Effector CD8-positive, alpha-beta T cell (primary cell): ENCODE measurements at places on chromosomes 11 and 22.

GRCh38 chr22:47177334-47177815, 414.9 kb downstream of the TBC1D22A start:
- no peak for DNase-seq

GRCh38 chr11:8531312-8531711, 62.7 kb downstream of the STK33 start:
- no peak for DNase-seq

DNA sequence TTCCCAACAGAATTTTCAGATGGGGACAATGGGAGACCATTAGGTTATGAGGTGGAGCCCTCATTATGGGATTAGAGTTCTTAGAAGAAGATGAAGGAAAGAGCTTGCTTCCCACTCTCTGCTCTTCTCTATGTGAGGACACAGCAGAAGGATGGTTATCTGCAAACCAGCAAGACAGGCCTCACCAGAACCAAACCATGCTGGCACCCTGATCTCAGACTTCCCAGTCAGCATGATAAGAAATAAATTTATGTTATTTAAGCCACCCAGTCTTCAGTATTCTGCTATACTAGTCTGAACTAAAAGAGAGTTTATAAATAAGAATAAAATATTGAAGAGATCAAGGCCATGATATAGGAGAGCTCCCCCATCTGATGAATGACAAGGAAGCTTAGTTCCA, 946.3 kb upstream of the CCDC90B start:
- no peak for DNase-seq

DNA sequence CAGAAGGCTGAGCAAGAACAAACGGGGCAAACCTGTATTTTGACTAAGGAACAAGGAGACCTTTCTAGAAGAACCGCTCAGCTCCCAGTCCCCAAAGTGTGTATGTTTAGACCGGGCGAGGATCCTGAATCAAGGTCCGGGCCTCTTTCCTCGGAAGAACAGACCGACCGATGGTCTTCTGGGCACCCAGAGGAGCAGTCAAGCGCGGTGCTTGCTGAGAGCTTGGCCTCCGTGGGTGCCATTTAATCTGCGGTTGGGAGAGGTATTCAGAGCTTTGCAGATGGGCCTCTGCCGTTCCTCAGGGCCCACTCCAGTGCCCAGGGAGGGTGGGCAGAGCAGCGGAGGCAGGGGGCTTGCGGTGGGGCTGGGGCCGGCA, 26.5 kb upstream of the ATXN10 start:
- DNase-seq: no peak

DNA sequence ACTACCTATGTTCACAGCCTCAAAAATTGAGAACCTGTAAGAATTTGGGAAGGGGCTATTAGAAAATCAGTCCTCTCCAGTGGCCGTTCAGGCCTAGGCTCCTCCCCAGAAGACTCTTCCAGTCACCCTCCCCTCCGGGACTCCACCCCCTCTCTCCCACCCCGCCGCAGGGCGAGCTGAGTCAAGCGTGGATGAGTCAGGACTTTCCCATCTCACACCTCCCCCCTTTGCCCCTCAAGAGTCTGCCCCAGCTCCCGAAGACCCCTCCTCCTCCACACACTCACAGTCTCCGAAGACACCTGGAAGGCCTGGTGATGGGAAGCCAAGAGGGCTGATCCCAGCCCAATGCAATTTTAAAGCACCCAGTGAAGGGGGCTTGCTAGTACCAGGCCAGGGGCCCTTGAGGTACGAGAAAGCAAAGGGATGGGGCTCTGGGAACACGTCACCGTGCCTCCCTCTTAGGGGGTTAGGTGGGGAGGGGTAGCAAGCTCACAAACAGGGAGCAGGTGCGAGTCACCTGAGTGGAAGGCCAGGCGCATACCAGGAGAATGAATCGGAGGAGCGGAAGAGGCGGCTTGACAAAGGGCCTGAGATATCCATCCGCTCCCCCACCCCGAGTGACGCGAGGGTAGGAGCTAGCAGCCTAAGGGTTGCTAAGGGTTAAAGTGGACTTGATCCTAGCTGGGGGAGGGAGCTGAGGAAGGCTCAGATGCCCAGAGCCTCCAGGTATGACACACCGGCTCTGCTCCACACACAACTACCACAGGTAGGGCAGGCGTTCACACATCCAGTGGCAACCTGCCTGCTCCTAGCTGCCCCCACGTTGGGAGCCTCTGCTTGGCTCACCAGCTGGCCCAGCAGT, 13.6 kb downstream of the BCL9L start:
- DNase-seq: peak; percentile 62

DNA sequence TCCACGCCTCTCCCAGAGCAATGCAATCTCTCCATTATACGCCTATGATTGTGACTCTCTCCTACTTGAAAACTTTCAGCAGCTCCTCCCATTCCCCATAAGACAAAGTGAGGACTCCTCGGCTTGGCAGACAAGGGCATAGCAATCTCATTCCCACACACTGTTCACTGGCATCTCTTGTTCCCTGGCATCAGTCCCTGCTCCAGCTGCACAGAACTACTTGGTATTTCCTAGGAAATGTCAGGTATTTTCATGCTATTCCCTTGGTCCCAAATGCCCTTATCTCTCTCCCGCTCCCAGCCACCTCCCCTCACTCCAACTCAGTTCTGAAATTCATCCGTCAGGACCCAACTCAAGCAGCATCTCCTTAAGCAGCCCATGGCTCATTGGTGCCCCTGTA, 28.4 kb downstream of the TMPRSS5 start:
- no peak for DNase-seq

GRCh38 chr11:79381036-79381435, 59.8 kb downstream of the TENM4 start:
- DNase-seq: no peak

- no peak for DNase-seq
These were observed 61.0 kb downstream of the BMAL1 start for GRCh38 chr11:13338427-13339069.

DNA sequence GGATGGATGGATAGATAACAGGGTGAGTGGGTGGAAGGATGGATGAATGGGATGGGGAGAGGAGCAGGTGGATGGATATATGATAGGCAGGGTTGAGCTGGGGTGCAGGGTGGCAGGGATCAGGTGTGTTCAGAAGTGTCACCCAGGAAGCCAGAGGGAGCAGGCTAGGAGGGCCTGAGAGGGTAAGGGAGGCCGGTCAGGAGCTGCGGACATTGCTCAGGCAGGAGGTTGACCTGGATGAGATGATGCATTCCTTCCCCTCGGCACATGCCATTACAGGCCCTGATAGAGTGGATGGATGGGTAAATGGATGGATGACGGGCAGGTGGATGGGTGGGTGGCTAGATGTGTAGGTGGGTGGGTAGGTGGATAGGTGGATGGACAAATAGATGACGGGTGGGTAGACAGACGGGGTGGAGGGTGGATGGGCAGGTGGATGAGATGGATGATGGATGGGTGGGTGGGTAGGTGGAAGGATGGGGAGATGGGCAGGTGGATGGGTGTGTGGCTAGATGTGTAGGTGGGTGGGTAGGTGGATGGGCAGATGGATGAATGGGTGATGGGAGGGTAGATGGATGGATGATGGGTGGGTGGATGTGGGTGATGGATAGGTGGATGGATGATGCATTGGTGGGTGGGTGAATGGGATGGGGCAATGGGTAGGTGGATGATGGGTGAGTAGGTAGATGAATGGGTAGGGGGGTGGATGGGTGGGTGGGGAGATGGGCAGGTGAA, 8.0 kb downstream of the DHCR7 start:
- no peak for DNase-seq

DNA sequence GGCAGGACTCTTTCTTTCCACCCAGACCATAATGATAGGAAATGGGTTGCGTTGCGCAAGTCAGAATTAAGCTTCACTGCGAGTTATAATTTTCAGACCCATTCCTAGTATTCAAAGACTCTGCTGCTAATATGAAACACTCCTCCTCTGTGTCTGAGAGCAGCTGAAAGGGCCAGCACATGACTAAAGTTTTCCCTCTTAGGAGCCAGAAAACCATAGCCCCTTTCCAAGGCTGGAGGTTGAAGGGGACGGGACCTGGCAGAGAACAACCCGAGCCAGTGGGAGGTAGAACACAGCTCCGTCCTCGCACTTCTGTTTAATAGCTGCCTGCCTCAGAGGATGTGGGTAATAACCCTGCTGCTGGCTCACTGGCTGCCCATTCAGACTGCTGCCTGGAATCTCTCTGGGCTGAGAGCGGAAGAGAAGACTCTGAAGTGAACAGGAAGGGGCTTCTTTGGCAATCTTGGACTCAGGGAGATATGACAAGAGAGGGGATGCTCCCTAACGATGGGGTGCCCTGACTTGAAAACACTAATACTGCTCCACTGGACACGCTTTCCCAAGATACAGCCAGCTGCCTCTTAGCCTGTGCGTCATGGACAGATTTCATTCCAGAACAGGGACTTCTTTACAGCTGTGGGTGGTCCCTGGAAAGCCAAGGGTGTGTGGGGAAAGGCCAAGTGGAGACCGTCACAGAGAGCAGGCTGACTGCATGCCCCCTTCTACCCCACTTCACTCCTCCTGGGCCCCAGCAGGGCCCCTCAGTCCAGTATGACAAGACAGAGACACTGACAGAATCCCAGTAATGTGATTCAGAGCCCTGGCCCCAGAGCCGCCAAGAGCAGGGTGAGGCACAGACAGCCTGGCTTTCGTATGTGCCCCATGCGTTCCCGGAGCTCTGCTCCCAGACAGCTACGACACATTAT, 156.9 kb downstream of the FEZ1 start:
- DNase-seq: no peak

GRCh38 chr11:121212536-121213361, 79.8 kb upstream of the SC5D start:
- no peak for DNase-seq

DNA sequence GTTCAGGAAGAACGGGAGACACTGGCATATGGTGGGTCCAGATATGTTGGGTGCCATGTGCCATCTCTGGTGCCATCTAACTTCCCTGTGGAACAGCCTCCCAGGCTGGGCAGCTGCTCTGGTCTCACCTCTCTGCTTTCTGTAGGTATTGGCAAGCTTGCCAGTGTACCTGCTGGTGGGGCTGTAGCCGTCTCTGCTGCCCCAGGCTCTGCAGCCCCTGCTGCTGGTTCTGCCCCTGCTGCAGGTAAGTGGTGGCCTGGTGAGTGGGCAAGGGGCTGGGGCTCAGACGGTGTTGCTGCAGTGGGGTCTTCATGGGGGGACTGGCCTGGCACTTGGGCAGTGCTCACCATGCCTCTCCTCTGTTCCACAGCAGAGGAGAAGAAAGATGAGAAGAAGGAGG, 2.6 kb downstream of the RPLP2 start:
- no peak for DNase-seq

GRCh38 chr11:105719073-105719822, 109.4 kb downstream of the GRIA4 start:
- no peak for DNase-seq

DNA sequence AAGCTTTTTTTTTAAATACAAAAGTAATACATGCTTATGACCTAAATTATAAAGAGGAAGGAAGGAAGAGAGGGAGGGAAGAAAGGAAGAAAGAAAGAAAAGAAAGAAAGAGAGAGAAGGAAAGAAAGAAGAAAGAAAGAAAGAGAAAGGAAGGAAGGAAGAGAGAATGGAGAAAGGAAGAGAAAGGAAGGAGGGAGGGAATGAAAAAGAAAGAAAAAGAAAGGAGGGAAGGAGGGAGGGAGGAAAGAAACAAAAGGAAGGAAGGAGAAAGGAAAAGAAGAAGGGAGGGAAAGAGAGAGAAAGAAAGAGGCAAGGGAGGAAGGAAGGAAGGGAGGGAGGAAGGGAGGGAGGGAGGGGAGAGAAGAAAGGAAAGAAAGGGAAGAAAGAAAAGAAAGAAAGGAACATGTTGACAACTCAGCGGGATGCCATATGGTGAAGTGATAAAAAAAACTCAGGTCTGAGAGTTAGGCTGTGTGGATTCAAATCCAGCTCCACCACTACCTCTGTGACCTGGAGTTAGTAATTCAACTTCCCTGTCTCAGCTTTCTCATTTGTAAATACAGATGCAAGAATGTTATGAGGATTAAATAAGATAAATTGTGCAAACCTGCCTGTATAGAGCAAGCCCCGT, 9.6 kb upstream of the EED start:
- DNase-seq: no peak

DNA sequence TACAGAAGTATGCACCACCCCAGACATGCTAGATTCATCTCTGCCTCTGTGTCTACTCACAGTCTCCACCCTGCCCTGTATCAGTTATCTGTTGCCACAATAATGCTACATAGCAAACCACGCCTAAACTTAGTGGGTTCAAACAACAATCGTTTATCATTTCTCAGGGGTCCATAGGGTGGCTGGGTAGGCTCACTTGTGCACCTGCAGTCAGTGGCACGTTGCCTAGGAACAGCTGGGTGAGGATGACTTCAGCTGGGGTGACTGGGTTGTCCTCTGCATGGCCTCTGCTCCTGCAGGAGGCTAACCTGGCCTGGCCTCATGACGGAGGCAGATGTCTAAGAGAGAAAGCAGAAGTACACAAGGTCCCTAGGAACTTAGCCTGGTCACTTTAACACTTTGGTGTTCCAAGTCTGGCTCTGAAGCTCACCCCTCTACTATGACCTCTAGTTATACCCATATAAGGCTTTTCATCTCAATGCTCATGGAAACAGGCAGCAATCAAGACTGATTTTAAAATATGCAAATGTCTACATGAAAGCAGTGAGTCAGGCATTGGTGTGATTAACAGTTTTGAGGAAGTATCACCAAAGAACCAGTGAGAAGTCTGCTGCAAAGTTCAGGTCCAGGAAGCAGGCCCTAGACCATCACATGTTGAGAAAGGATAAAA, 10.7 kb downstream of the OLFML1 start:
- DNase-seq: no peak

- no peak for DNase-seq
These were observed 259.5 kb upstream of the CCDC90B start for GRCh38 chr11:83545494-83546260.

DNA sequence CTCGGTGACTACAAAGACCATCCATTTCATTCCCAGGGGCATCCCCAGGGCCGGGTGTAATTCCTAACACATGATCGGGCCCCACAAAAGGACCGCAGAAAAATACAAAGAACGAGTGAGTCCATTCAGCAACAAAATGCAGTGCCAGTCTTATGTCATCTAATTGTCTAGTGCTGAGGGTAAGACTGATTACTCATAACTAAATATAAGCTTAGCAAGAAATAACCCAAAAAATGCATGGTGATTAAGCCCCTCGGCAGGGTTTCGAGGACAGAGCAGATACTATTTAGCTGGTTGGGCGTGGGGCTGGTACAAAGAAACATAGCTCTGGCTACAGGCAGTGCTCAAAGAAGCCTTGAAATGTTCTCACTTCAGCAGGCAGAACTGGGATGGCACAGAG, 1078.9 kb downstream of the OPCML start:
- no peak for DNase-seq

DNA sequence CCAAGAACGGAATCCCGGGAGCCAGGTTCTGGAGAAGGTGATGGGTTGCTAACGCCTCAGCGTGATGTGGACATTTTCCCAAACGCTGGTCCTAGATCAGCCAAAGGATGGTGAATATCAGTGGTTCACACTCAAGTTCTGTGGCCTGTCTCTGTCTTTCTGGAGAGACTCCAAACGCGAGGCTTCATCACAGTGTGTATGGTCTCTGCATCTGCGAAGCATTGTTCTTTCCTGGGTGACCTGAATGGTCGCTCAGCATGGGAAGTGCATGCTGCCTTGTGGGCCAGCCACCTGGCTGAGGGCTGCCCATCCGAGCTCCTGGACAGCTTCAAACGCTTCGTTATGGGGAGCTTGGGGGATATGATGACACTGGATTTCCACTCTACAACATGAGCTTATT, 810.0 kb downstream of the TBC1D22A start:
- DNase-seq: no peak
